ENCODE measurements at places on chromosomes 16 and 17.

- H3K27me3 ChIP-seq = no peaks in the 10 kb centered on the region
- H3K4me3 ChIP-seq = peak within 1 kb of the TSS; percentile 67
- DNase-seq = peak; percentile 68
- H3K36me3 ChIP-seq = no peaks in the 10 kb centered on the region
- peaks cover 5% of the 10 kb centered on the region for H3K4me1 ChIP-seq
These were observed at the start of gene WFDC1 for GRCh38 chr16:84294531-84295142. TSS of gene WFDC1 (plus strand) at chr16:84294878. CDS start at chr16:84294972, 94 bp downstream.

DNA sequence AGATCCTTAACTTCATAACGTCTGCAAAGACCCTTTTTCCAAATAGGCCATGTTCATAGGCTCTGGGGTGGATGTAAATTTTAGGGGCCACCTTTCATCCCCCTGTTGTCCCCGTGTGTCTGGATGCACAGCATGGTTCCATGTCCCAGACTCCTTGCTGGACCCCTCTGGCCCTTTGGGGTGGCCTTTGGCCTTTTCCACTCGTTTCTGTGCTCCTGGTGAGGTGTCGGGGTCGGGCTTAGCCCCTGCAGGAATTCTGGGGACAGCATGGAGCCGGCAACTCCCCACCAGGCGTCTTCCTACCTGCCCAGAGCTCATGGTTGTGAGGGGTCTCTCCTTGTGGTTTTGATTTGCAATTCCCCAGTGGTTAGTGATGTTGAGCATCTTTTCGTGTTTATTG, 183.5 kb downstream of the SEC14L1 start:
- H3K36me3 ChIP-seq = no peaks in the 10 kb centered on the region
- H3K27me3 ChIP-seq = no peaks in the 10 kb centered on the region
- no peak overlapping the region for H3K4me3 ChIP-seq
- H3K27ac ChIP-seq = no peak overlapping the region
- no peaks in the 10 kb centered on the region for H3K4me1 ChIP-seq

DNA sequence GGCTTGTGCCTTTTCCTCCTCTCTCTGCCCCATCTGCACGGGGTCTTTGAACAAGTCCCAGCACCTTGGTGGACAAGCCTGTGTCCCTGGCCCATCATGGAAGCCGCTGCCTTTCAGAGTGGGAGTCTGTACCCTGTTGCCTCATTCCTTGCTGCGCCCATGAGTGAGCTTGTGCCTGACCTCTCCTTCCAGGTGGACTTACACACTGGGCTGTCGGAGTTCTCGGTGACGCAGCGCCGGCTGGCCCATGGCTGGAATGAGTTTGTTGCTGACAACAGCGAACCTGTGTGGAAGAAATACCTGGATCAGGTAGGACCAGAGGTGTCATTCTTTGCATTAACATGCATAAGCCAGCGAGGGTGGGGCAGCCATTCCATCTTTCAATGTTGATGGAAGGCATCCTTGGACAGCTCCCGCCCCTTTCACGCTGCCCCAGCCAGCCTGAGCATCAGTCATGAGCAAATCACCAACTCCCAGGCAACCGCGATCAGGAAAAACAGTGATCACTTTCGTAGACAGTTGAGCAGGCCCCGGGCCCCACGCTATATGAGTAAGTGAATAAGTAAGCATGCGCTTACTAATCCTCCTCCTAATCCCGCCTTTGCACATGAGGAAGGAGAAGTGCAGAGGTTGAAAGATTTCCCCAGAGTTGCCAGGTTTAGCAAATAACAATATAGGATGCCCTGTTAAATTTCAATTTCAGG, 36.8 kb downstream of the ATP2C2 start:
- H3K4me3 ChIP-seq = no peak overlapping the region
- H3K27ac ChIP-seq = no peak overlapping the region
- H3K36me3 ChIP-seq = no peaks in the 10 kb centered on the region
- peaks cover 43% of the 10 kb centered on the region for H3K27me3 ChIP-seq
- no peaks in the 10 kb centered on the region for H3K4me1 ChIP-seq

- peak; percentile 49 for DNase-seq
- H3K4me1 ChIP-seq = peaks cover 25% of the 10 kb centered on the region
- H3K4me3 ChIP-seq = peak overlapping the region; percentile 63
- H3K36me3 ChIP-seq = no peaks in the 10 kb centered on the region
- no peaks in the 10 kb centered on the region for H3K27me3 ChIP-seq
- peak overlapping the region; percentile 87 for H3K27ac ChIP-seq
These were observed 935 bp downstream of the USP32 start for GRCh38 chr17:60390925-60391470.

DNA sequence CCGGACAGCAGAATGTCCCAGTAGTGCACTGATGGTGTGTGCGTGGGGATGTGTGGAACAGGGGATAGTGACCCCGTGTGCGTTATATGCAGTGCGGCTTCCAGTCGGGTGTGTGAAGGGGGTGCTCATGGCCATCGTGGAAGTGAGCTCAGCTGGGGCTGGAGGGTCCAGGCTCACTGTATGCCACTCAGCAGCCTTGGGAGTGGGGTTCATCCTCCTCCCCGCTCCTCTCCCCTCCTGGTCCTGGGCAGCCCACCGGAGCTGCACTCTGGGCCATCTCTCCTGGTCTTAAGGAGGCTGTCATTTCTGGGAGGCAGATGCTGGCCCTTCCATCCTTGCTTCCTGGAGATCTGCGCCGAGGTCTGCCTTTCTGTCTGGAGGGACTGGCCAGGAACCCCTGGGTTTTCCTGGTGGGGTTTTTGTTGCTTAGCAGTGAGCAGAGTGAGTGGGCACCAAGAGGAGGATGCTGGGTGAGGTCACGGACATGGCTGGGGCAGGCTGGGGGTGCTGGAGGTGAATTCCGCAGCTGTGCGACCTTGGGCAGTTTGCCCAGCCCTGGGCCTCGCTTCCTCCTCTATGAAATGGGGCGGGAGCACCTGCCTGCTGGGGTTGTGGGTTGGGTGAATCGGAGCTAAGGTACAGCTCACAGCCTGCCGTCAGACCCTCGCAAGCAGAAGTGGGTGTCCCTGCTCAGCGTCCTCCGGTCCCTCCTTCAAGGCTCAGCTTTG, 164.1 kb downstream of the SEC14L1 start:
- H3K27me3 ChIP-seq = no peaks in the 10 kb centered on the region
- no peak overlapping the region for H3K27ac ChIP-seq
- DNase-seq = peak; percentile 49
- H3K36me3 ChIP-seq = no peaks in the 10 kb centered on the region
- peaks cover 2% of the 10 kb centered on the region for H3K4me1 ChIP-seq

GRCh38 chr17:2211661-2212399, 91.8 kb downstream of the SMG6 start:
- H3K4me3 ChIP-seq = no peak overlapping the region
- H3K27ac ChIP-seq = no peak overlapping the region
- no peaks in the 10 kb centered on the region for H3K36me3 ChIP-seq
- DNase-seq = no peak
- H3K27me3 ChIP-seq = no peaks in the 10 kb centered on the region
- peaks cover 18% of the 10 kb centered on the region for H3K4me1 ChIP-seq

- H3K4me1 ChIP-seq = no peaks in the 10 kb centered on the region
- H3K27ac ChIP-seq = no peak overlapping the region
- H3K36me3 ChIP-seq = no peaks in the 10 kb centered on the region
- DNase-seq = no peak
- no peak overlapping the region for H3K4me3 ChIP-seq
- H3K27me3 ChIP-seq = no peaks in the 10 kb centered on the region
These were observed 185.4 kb upstream of the ZFHX3 start for GRCh38 chr16:73233329-73233765.

DNA sequence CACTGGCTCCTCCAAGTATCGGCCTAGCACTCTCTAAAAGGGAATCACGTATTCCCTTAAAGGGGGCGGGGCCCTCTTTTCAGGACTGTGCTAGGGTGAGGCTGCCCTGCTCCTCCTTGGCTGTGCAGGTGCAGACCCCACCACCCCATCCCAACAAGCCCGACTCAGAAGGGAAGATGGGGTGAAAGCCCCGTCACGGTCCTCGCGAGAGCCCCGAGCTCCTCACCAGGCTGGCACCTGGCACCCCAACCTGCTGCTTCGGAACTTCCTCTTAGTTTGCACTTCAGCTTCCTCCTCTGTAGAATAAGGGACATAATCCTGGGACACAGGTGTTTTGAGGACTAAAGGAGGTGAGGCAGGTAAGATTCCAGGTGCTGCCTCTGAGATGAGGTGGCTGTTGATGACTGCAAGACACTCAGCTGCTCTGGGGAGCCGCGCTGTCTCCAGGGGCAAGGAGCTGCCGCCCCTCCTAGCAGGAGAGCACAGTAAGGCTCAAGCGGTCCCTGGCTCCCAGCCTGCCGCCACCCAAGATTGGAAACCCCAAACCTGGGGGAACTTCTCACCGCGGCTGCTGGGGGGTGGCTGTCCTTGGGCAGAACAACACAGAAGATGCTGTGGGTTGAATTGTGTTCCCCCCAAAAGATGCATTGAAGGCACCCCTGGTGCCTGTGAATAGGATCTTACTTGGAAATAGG, 88.8 kb downstream of the MGAT5B start:
- no peaks in the 10 kb centered on the region for H3K27me3 ChIP-seq
- H3K4me1 ChIP-seq = peaks cover 7% of the 10 kb centered on the region

DNA sequence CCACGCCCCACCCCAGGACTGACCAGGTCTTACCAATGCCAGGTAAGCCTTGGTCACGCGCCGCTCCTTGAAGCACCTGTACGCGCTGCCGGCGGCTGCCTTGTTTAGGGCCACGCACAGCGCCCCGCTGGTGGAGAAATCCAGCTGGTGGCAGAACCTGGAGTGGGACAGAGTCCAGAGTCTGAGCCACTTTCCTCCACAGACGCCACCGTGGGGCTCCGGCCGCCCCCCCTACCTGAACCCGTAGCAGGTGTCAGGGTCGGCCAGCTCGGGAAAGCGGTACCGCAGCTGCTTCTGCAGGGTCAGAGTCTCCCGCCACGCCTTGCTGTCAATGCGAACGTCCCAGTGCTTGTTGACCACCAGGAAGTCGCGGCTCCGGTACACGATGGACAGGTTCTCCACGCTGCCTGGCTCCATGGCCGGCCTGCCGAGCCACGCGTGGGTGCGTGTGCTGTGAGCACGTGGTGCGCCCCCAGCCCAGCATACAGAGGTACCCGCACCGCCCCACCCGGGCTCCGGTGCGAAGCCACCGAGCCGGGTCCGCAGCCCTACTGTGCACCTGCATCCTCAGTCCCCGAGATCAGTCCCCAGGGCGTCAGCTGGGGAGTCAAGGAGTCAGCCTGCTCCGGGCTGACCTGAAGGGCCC, 737 bp downstream of the RPUSD1 start:
- peak overlapping the region; percentile 46 for H3K27ac ChIP-seq
- peaks cover 5% of the 10 kb centered on the region for H3K36me3 ChIP-seq
- H3K4me3 ChIP-seq = peak overlapping the region; percentile 88
- H3K4me1 ChIP-seq = peaks cover 22% of the 10 kb centered on the region
- no peak for DNase-seq
- H3K27me3 ChIP-seq = peaks cover 2% of the 10 kb centered on the region

DNA sequence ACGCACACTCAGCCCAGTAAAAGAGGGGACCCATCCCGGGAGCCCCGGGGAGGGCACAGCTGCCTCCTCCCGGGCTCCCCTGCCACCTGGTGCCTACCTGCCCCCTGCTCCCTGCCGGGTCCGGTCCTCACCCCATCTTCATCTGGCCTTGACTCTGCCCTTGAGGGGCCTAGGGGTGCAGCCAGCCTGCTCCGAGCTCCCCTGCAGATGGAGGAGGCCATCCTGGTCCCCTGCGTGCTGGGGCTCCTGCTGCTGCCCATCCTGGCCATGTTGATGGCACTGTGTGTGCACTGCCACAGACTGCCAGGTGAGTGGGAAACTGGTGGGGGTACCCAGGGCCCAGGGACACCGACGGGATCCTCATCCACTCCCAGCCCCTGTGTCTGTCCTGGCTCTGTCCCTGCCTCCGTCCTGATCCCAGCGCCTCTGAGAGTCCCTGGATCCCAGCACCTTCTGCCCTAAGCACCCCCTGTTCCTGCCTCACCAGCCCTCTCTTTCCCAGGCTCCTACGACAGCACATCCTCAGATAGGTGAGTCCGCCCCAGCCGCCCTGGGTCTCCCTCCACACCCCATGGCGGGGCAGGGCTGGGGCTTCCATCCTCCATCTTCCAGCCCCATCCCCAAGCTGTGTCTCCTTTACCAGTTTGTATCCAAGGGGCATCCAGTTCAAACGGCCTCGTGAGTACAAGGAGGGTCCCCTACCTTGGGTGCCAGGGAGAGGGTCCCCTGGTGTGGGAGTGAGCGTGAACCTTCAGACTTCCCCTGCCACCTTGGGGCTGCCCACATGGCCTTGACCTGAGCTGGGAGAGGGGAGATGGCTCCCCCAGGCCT, 574 bp downstream of the LAT start:
- peaks cover 38% of the 10 kb centered on the region for H3K36me3 ChIP-seq
- H3K4me1 ChIP-seq = peaks cover 22% of the 10 kb centered on the region
- no peaks in the 10 kb centered on the region for H3K27me3 ChIP-seq
- H3K27ac ChIP-seq = no peak overlapping the region
- no peak for DNase-seq

All from common myeloid progenitor, CD34-positive (primary cell).